Fibroblast of the aortic adventitia (primary cell): ENCODE measurements at places on chromosomes 6 and 20. TPM values are rescaled to one million over a fixed set of nuclear protein-coding genes. Genes with fewer than 3 reads are reported as not detected.

TXLNB gene
- 0.33 and 0.36 TPM in 2 replicates for total RNA-seq

COL21A1 gene
- total RNA-seq: 29.0 and 29.5 TPM in 2 replicates

HLA-G gene
- total RNA-seq: not detected in 2 replicates

KCNK5 gene
- total RNA-seq: under 0.01 TPM in 1 of 2 replicates, not detected in the other

CTCFL gene
- total RNA-seq: not detected in 2 replicates

PAK1IP1 gene
- total RNA-seq: 28.0 and 30.1 TPM in 2 replicates

HLA-DPB1 gene
- 0.27 and 3.8 TPM in 2 replicates for total RNA-seq

BPIFB2 gene
- not detected in 2 replicates for total RNA-seq

TRIM31 gene
- not detected in 2 replicates for total RNA-seq

TBX18 gene
- 16.1 and 27.1 TPM in 2 replicates for total RNA-seq

FRK gene
- 2.0 TPM in 2 replicates for total RNA-seq

MATN4 gene
- not detected in 2 replicates for total RNA-seq

HLA-DQB1 gene
- not detected in 2 replicates for total RNA-seq

MCCD1 gene
- total RNA-seq: not detected in 2 replicates

SLC17A2 gene
- total RNA-seq: 0.09 TPM in 1 of 2 replicates, not detected in the other

MOG gene
- total RNA-seq: not detected in 2 replicates

TMEM244 gene
- 0.45 TPM in 1 of 2 replicates, not detected in the other for total RNA-seq

DEFB124 gene
- not detected in 2 replicates for total RNA-seq

SLC13A3 gene
- total RNA-seq: 3.0 and 4.2 TPM in 2 replicates

GSTA3 gene
- not detected in 2 replicates for total RNA-seq

CPXM1 gene
- total RNA-seq: 3.8 and 48.5 TPM in 2 replicates

EFCAB8 gene
- not detected in 2 replicates for total RNA-seq

CCNC gene
- total RNA-seq: 52.4 and 58.0 TPM in 2 replicates

BPIFB4 gene
- total RNA-seq: not detected in 2 replicates

TP53TG5 gene
- total RNA-seq: 0.09 TPM in 1 of 2 replicates, not detected in the other

GRM1 gene
- under 0.01 and 0.09 TPM in 2 replicates for total RNA-seq

HDGFL1 gene
- total RNA-seq: not detected in 2 replicates

ALDH8A1 gene
- 0.09 and 0.16 TPM in 2 replicates for total RNA-seq

ZC3H12D gene
- total RNA-seq: 0.09 TPM in 1 of 2 replicates, not detected in the other

KIF25 gene
- total RNA-seq: not detected in 2 replicates

SNAI1 gene
- total RNA-seq: 1.1 and 2.7 TPM in 2 replicates

CFAP61 gene
- total RNA-seq: 0.18 TPM in 1 of 2 replicates, not detected in the other

LTA gene
- not detected in 2 replicates for total RNA-seq

PABPC1L gene
- 7.9 and 13.8 TPM in 2 replicates for total RNA-seq

KIAA1755 gene
- total RNA-seq: 4.9 and 10.8 TPM in 2 replicates

BTN2A1 gene
- total RNA-seq: 11.7 and 17.9 TPM in 2 replicates

BCAS1 gene
- total RNA-seq: 0.09 and 2.3 TPM in 2 replicates

GUCA1A gene
- total RNA-seq: not detected in 2 replicates

IMPG1 gene
- not detected in 2 replicates for total RNA-seq

SLC22A7 gene
- not detected in 2 replicates for total RNA-seq

GRIK2 gene
- total RNA-seq: 8.3 and 8.9 TPM in 2 replicates
